ENCODE measurements at places on chromosomes 12 and 14.

GRCh38 chr12:40010899-40011774, 94.7 kb downstream of the SLC2A13 start:
- DNase-seq: peak; percentile 24

DNA sequence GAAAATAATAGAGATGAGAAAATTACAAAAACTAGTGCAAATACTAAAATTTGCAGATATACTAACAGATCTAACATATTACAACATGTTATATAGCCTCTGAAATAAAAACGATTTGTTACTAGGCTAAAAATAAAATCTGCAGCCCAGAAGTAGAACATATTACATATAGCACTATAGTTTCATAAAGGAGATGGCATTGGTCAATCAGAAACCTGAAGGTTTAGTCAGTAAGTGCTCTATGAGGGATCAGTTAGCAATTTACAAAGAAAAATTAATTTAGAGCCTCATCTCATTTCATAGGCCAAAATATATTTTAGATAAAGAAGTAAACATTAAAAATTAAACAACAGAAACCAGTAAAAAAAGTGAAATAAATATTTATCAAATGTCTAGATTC, 41.0 kb downstream of the IFNG-AS1 start:
- no peak for DNase-seq

- DNase-seq: no peak
Observed at GRCh38 chr12:113961921-113962710, 4.0 kb downstream of the RBM19 start.

- no peak for DNase-seq
Observed at GRCh38 chr14:96727073-96727472, 70.1 kb upstream of the VRK1 start.

DNA sequence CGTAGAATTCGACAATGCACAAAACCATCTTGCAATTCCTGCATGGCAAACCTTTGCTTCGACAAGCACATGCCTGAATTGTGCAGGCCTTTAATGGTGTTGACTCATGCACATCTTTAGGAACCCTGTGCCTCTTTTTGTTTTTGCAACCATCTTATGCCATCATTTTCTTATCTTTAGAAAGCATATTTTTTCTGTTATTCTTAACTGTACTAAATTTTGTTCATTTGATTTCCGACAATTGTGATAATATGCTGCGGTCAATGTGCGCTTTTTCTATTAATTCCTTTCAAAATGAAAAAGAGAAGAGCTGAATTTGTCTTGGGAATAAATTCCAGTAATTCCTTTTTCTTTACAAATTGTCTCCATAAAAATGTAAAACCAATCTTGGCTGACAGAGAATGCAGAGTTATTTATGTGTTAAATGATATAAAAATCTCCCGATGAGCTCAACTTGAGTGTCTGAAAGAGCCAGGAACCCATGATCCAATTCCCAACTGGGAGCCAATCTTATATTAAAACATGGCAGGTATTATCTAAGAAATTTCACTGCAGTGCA, 20.1 kb upstream of the CDK17 start:
- DNase-seq: no peak

DNA sequence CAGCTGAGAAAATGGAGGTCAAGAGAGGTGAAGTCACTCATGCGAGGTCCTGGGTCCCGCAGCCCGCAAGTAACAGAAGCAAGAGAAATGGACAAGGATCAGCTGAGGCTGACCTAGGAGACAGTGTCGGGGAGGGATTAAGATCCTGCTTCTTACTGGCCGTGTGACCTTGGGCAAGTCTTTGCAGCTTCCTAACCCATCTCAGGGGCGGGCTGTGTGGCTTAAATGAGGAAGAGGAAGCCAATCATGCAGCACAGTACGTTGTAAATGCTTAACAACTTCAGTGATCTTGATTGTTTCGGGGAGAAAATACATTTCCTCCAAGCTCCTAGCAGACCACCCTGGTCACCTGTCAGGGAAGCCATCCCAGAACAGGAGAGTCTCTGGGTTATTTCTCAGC, 7.1 kb upstream of the PGF start:
- DNase-seq: no peak

GRCh38 chr12:19110221-19110940, 19.2 kb upstream of the PLEKHA5 start:
- DNase-seq: no peak

DNA sequence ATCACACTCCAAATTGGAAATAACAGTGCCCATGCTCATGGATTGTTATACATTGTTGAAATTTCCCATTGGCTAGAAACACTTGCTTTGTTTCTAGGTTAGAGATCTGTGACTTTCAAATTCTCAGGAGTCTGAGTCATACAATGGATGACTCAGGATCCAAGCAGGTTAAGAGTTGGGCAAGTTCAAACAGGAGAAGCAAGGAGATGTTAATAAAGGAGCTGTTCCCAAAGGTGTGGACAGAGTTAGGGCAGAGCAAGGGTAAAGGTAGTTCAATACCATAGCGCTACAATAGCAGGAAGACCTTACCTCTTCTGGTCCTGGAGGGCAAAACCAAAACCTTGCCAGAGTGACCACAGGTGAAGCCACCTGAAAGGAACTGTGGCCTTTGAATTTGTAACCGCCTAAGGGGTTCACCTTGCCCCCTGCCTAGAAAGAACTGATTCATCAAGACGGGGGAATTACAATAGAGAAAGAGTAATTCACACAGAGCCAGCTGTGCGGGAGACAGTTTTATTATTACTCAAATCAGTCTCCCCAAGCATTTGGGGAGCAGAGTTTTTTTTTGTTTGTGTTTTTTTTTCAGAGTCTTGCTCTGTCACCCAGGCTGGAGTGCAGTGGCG, 4.2 kb upstream of the AMN1 start:
- DNase-seq: no peak

DNA sequence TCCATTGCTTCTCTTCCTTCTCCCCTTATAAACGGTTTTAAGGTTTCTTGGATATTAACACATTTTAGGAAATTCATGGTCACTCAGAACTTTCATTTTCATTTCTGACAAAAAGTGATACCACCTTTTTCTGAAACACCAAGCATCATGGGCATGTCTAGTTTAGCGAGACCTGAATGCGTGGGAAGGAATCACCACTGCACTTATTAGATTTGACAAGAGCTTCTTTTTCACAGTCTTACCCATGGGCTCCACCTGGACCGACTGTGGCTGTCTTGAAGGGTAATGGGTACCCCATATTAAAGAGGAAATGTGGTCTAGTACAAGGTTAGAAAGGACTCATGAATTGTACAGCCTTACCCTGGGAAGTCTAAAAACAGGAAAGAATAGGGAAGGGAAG, 95.4 kb downstream of the KCNK10 start:
- no peak for DNase-seq

GRCh38 chr14:92409043-92409442, 86.1 kb downstream of the SLC24A4 start:
- no peak for DNase-seq

DNA sequence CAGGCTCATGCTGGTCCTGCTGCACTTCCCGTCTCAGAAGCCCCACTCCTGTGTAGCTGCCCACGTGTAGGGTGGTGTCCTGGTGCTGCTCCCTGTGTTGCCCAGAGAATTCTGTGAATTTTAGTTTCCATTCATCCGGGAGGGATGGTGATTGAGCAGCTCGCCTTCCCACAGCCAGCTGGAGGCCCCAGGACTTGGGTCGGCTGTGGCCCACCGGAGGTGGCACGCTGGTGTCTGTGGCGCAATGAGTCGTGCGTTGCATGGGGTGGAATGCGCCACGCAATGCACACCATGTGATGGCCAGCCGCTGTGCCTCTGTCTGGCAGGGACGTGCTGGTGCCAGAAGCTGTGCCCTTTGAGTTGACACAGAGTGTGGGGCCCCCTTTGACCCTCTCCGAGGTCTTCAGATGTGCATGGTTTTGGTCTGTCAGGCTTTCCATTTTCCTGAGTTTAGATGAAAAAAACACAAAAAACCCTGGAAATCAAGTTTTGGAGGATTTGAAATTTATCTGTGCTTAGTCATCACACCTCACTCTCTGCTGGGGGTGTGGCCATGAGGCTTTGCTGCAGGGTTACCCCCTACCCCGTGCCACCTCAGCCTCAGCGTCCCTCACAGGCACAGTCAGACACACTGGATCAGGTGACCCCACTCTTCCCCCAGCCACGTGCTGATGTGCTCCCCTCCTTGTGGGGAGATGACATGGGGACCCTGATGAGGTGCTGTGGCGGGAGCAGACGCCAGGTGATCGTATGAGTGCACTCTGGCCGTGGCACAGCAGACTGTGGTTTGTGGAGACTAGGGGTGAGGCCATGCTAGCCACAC, 64.6 kb downstream of the EP400 start:
- no peak for DNase-seq

DNA sequence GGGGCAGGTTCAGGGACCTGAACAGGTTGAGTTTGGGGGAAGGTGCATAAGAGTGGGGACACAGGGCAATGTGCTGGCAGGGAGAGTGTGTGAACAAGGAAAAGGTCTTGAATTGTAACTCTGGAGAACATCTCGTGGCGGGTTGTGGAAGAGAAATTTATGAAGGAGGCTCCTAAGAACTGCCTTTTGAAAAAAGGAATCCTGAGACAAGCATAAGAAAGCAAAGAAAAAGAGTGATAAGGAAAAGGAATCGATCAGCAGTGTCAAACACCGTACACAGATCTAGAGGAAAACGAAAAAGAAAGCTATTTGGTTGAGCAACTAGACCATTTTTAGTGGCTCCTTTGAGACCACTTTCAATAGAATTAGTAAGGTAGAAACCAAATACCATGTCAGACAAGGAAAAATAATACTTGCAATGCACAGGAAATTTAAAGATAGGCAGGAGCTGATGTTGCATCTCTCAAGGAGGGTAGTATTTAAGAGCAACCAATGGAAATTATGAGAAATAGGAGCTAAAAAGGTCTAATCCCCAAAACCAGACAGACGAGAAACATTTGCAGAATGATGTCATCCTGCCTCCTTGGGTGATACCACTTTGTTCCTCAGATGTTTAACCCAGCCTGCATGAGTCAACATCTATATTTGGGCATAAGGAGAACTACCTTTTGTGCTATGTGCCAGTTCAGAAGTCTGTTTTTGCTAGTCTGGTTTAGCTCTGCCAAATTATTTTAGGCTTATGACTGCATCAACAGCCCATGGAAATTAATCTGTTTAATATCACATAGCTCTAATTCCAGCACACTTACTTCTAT, 64.5 kb upstream of the STK38L start:
- no peak for DNase-seq

- no peak for DNase-seq
Observed at GRCh38 chr12:42140901-42141300, 3.8 kb downstream of the GXYLT1 start.

GRCh38 chr12:64160711-64161060, 61.4 kb downstream of the KICS2 start:
- DNase-seq: no peak

GRCh38 chr12:94495445-94496115, 35.9 kb upstream of the CEP83 start:
- no peak for DNase-seq

DNA sequence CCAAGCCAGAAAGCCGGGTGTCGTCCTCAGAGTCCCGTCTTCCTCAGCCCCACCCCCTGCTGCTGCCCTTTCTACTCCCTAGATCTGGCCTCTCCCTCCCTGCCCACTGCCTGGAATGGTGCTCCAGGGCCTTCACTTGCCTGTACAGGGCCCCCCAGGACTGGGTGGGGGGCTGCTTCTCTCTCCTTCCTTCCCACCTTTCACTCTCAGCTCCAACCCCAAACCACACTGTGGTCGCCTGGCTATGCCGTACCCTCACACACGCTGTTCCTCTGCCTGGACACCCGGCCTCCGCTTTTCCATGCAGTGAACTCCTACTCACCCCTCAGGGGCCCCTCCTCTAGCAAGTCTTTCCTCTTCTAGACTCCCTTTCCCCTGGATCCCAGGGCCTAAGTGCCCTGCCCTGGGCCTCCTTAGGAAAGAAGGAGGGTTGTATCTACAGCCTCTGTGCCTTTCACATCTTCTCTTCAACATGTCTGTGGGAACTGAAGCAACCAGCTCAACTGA, 25.5 kb upstream of the DIO3 start:
- no peak for DNase-seq

DNA sequence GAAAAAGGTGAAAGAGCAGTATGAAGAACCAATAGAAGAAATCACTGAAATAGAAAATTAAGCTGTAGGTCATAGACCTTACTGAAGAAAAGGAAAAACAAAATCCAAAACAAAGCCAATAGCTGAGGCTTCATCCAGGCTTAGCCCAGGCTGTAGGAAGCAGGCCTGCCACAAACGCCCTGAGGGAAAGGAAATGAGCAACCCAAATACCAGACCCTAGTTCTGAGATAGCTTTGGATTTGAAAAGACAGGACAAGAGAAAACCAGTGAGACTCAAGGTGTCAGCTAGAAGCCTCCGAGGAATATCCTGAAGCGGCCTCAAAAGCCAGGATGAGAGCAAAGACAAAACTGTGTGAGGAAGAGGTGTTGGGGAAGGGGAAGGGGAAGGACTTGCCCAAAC, 79.2 kb downstream of the FERMT2 start:
- DNase-seq: no peak

DNA sequence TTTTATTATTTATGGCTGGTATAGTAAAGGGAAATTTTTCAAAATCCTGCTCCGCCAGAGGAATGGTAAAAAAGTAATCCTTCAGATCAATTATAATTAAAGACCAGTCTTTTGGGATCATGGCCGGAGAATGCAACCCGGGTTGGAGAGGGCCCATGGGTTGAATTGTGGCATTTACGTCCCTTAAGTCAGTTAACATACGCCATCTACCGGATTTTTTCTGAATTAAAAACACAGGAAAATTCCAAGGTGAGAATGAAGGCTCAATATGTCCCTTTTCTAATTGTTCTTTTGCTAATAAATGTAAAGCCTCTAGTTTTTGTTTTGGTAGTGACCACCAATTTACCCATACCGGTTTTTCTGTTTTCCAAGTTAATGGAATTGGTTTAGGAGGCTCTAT, 602.8 kb downstream of the ALG10 start:
- DNase-seq: no peak

- DNase-seq: no peak
Observed at GRCh38 chr12:10385166-10385613, 4.7 kb downstream of the KLRK1 start.

DNA sequence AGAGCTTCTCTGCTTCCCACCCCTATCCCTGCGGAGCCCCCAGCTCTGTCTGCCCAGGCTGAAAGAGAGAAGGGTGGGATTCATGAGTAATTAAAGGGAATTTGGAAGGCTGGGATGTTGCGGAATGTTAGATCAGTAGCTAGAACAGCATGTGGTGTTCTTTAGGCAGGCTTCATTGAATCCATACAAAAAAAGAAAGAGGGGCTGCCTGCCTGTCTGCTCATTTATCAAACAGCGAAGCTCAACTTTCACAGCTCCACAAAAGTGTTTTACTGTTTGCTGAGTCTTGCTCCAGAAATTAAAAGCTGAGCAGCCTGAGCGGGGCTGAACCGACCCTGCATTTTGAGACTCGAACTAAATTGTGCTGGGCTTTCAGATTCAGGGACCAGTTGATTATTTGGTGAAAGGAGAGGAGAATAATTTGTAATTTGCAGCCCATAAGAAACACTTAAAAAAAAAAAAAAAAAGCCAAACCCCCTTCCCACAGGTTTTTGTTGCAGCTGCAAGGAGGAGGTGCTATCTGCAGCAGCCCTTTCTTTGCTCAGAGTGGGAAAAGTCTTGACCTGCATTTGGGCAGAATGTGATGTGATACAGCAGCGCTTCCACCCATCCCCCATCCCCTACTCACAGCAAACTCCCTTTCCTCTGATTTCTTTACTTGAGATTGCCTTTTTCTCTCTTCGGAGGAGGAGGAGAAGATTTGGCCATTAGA, 89.7 kb downstream of the RFX4 start:
- DNase-seq: no peak

- DNase-seq: no peak
Observed at GRCh38 chr12:120862664-120863063, 41.5 kb downstream of the SPPL3 start.

GRCh38 chr12:46402451-46402850, 29.9 kb upstream of the SLC38A2 start:
- DNase-seq: no peak

All from stimulated activated CD8-positive, alpha-beta memory T cell treated with anti-CD3 and anti-CD28 coated beads, Interleukin-15, amount 100 ng/mL, for 1 hour (primary cell).